ENCODE measurements at places on chromosomes 11 and 22. TPM values are rescaled to one million over a fixed set of nuclear protein-coding genes. Genes with fewer than 3 reads are reported as not detected.
A peak's percentile ranks its signal among the peaks of the same experiment; 100 is the strongest.

DNA sequence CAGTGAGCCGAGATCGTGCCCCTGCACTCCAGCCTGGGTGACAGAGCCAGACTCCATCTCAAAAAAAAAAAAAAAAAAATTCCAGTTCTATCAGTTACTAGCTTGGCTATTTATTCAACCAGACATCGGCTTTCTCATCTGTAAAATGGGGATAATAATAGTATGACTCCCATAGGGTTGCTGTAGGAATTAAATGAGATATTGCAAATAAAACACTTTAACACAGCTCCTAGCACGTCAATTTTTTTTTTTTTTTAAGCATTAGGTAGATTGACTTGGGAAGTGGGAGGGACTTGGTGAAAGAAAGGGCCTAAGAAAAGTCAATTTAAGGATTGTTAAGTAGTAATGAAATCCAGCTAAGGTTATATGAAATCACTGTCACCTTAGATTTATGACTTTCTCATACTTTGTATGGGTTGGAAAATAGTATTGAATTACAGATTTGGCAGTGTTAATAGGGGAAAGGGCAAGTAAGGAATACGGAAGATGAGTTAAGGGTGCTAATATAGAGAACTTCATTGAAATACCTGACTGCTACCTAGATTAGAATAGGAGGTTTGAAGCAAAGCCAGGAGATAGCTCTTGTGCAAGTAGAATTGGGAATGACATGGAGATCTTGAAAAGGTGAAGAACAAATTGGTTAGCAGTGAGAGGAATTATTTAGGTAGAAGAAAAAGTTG lies 28.8 kb downstream of the BIRC2 start:
- DNase-seq: no peak

DNA sequence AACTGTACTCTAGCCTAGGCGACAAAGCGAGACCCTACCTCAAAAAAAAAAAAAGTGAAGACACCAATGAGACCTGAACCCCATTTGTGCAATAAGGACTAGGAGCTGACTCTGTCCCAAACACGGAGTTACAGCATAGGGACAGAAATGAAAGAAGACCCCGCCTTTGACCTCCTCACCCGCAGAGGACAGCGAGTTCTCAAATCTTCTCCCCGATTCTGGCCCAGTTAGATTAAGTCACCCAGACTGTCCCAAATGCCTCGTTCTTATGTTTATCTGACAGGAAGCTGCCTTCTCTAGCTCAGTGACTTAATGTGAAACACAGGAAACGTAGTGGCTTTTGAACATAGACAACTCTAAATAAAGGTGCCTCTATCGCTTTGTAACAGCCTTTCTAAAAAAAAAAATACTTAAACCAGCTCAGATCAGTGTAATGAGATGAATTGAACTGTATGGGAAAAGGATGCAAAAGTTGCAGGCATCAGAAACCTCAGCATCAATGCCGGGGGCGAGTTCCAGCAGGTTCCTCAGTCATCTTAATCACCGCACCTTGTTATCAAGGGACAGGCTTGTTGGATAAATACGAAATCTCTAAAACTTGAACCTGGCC lies 10.6 kb downstream of the MYH9 start:
- no peak for DNase-seq

The RAG2 gene
- polyA plus RNA-seq: not detected

GRCh38 chr22:25837288-25837900 lies 95.4 kb downstream of the MYO18B start:
- DNase-seq: no peak

- DNase-seq: no peak
Observed at GRCh38 chr11:105229257-105229656, 89.7 kb upstream of the CARD18 start.

The USP35 gene
- 5.4 TPM for polyA plus RNA-seq

DNA sequence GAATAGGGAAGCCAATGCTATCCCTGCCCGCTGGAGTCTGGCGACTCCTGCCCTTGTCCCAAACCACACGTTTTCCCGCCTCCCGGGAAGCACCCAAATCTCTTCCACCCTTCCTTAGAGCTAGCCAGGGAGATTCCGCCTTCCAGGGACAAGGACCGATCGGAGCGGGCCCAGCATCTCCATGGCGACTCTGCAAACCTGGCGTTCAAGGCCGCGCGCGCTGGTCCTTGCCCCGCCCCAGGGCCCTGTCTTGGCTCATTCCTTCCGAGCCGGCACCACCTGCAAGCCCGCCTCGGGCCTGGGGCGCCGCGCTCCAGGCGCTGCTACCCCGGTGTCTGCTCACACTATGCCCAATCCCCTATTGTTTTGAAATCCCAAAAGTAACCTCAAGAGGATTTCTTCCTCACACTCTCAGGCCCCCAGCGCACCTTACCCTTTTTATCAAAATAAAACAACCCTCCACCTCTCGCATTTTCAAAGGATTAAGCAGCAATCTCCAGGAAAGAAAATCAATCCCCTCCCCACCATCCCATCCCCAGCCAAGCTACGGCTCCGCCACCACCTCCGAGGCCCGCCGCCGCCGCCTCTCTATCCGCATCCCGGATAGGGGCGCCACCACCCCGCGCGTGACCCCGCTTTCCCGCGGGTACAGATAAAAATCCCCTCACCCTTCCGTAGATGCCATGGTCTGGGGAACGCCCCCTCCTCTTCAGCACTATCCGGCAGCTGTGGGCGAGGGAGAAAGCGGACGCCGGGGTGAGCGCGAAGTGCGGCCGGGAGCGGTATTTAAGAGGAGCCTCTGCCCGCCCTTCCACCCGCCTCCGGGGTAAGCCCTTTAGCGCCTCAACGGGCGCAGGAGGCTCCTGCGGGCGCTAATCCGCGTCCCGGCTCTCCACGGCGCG lies 825 bp downstream of the SLC1A2 start:
- DNase-seq: peak; percentile 81

GRCh38 chr11:121298774-121299173 lies 6.2 kb downstream of the SC5D start:
- no peak for DNase-seq
